ENCODE measurements at places on chromosomes 5 and 9.

DNA sequence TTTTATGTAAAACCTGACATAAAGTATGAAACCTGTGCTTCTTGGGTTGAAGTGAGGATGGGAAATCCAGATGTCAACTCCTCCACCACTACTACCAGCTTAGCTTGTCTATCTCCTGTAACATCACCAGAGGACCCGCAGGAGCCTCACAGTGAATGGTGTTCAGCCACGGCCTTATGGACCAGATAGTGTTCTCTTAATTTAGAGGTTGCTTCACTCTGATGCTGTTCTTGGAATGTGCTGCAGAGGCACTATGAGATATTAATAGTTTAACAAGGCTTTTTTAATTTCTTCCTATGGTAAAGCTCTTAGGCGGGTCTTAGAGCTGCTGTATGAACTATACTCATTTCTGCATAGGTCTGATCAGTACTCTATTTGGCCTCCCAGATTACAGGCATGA lies 27.9 kb downstream of the NFX1 start:
- DNase-seq, result no peak

GRCh38 chr9:104961238-104961637 lies 33.3 kb upstream of the ABCA1 start:
- DNase-seq, result peak; percentile 61

DNA sequence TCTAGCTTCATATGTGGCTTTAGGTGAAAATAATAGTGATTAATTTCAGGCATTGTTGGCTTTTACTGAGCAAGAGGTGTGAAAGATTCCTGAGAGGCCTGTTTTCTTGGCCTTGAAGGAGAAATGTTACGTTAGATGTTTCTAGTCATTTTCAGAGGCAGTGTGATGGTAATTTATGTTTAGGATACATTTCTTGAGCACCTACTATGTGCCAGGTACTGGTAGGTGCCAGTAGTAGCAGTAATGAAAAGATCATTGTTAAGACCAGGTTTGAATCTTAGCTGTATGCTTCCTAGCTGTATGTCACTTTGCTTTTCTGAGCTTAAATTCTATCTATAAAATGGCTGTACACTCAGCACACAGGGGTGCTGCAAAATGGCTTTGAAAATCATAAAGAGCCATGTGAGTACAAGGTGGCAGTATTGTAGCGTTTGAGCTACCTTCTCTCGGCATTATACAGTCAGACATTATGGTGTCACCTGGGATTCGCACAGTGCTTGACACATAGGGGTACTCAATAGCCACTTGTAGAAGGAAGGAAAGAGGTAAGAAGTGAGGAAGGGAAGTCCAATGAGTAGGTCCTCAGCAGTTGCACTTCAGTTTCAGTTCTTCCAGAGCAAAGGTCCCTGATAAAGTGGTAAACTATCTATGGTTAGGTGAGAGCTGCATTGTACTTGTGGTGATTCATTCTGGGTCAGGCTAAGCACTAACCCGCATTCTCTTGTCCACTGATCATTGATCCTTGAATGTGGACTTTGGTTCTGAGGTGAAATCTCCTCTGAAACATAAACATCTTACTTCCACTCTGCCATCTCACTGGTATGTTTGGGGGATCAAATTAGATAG lies 166.5 kb upstream of the NR3C1 start:
- no peak for DNase-seq

- DNase-seq, result no peak
Observed at GRCh38 chr9:100486479-100487176, 13.7 kb downstream of the TMEFF1 start.

GRCh38 chr5:180860887-180861822 lies at the start of gene ZFP62:
Gene ZFP62 (minus strand): TSS chr5:180861276. CDS start chr5:180861219, 57 bp downstream.
- peak; percentile 94 for DNase-seq

DNA sequence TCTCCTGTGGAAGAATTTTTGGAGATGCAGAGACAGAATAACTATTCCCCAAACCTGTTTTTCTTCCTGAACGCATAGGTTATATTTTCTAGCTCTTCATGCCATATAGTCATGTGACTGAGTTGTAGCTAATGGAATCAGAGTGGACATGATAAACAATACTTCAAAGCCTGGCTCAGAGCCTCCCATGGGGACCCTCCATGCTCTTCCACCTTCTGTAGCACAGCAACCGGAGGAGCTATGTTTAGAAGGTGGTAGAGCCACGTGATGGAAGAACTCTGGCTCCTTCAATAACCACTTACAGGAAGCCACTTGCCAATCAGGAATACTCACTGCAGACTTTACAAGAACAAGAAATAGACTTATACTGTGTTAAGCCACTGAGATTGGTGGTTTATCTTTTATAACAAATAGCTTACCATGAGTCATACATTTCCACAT lies 39.2 kb downstream of the NADK2 start:
- peak; percentile 30 for DNase-seq

DNA sequence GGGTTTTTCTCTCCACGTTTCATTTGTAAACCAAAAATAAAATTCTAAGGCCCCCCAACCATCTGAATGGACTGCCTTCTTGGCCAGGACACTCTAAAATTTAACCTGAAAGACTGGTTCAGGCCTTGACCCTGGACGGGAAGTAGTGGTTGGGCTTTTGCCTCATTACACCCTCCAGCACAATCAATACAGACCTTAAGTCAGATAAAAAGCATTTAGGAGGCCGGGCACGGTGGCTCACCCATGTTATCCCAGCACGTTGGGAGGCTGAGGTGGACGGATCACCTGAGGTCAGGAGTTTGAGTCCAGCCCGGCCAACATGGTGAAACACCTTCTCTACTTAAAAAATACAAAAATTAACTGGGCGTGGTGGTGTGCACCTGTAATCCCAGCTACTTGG lies 91.6 kb upstream of the PPP1R26 start:
- no peak for DNase-seq

DNA sequence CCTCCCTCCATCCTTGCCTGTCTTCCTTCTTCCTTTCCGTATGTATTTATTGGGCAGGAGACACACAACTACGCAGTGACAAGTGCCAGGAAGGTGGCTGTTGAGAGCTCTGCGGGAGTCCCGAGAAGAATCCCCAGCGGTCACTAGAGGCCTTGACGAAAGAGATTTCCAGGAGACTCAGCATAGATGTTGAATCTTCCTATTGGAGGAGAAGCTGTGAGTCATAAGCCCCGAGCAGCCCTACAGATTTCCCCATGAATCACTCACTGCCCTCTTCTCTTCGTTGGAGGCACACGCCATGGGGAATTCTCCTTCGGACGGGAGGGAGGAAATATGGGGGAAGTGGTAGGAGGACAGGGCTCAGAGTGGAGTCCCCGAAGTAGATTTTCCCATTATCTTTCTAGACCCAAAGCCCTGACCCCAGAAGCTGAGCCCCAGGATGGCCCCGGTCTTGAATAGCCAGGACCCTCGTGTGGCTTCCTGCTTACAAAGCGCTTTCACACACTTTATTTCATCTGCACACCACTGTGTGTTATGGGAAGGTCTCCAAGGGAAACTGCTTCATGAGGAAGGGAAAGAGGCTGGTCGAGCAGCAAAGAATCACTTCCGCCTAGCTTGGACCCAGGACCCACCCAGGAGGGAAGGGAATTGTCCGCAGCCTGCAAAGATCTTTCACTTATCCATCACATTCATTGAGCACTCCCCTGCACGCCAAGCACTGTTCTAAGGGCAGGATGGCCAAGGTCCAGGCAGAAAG lies 12.7 kb downstream of the DUSP1 start:
- DNase-seq, result peak; percentile 95

DNA sequence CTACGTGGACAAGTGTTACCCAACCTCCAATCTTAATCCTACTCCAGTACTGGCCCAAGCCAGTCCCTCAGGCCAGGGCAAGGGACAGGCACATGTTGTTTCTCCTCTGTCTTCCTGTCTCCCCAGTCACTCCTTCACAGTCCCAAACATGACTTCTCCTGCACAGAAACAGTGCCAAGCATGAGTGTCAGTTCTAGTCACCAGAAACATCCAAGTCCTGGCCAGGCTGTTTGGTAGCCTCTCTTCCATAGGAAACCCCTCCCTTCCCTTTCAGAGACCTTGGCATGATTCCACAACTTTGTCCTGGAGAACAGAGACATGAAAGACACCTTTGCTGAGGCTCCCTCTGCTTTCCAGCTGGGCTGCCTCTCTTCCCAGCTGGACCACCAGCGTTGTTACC lies 56.2 kb upstream of the SLC2A8 start:
- no peak for DNase-seq

DNA sequence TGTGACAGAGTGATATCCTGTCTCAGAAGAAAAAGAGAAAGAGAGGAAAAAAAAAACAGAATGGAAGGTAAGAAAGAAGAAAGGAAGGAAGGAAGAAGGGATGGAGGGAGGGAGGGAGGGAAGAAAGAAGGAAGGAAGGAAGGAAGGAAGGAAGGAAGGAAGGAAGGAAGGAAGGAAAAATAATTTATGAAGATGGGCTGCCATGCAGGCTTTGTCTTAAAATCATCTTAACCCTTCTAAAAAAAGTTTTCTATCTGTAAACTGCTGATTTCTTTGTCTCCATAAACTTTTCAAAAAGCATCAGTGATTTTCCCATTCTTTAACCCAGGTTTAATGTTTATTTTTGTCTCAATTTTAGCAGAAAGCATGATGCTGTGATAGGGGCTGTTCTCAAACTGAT lies 1154.1 kb upstream of the CDH6 start:
- DNase-seq, result no peak

- no peak for DNase-seq
Observed at GRCh38 chr5:63374085-63374484, 588.2 kb downstream of the HTR1A start.

- DNase-seq, result peak; percentile 13
Observed at GRCh38 chr9:99870126-99870525, 36.3 kb upstream of the STX17 start.

DNA sequence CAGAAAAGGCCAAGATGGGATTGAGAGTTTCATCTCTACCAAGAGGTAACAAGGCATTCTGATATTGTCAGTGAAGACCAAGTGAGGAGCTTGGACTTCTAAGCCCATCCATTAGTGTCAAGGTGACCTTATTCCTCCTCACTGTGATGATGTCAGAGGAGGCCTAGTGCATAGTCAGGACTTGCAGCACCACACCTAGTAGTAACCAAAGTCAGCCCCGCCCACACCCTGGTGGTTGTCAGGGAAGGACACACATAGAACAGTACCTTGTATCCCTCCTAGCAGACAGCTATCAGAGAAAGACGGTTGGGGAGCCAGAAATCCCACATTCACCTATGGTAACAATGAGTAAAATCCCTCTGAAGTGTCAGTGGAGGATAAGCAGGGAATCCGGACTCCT lies 111.7 kb downstream of the AP3B1 start:
- DNase-seq, result no peak

- no peak for DNase-seq
Observed at GRCh38 chr9:129343424-129344375, 165.6 kb upstream of the IER5L start.

Data from astrocyte of the spinal cord (primary cell).